ENCODE measurements at places on chromosomes 5 and 9. TPM values are rescaled to one million over a fixed set of nuclear protein-coding genes. Genes with fewer than 3 reads are reported as not detected.

DNA sequence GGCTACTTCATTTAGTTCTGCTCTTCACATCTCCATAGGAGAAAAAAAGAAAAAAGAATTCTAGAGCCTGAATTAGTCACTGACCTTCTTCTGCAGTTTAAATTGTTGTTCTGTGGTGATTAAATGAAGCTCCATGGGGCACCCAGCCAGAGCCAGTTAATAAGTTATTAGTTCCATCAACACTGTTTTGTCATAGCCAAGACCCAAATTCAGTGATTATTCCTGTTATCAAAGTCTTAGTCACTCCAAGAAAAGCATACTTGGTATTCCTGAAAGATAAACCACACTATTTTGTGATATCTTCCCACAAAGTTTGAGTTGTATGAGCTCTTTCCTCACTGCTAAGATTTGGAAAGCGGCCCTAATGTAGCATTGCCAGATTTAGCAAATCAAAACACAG lies 134.8 kb upstream of the RGMB start:
- peaks cover 4% of the 10 kb centered on the region for H3K4me1 ChIP-seq
- H3K4me3 ChIP-seq: no peak overlapping the region
- no peaks in the 10 kb centered on the region for H3K36me3 ChIP-seq
- DNase-seq: no peak

DNA sequence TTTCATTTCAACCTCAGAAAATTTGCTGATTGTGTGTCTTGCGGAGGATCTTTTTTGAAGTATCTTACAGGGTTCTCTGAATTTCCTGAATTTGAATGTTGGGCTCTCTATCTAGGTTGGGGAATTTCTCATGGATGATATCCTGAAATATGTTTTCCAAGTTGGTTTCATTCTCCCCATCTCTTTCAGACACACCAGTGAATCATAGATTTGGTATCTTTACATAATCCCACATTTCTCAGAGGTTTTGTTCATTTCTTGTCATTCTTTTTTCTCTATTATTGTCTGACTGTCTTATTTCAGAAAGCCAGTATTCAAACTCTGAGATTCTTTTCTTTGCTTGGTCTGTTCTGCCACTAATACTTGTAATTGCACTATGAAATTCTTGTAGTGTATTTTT lies 456.9 kb downstream of the PRELID2 start:
- peaks cover 6% of the 10 kb centered on the region for H3K36me3 ChIP-seq
- H3K4me1 ChIP-seq: no peaks in the 10 kb centered on the region
- no peak overlapping the region for H3K27ac ChIP-seq
- no peak for DNase-seq

DNA sequence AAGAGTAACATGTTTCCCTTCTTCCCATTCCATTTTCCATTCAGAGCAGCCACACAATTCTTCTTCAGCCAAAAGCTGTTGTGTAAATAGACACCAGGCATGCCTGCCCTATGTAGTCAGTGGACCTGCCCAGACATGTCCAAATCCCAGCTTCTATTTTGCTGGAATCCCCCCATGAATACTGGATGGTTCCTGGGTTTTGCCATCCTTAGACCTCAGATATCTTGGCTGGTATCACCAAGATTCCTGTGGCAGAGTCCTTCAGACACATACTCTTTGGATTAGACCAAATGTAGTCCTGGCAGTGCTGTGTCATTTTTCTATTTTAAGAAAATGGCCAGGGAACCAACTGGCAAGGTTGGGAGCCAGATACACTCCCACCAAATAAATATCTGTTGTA lies 10.3 kb downstream of the FST start:
- no peak overlapping the region for H3K4me3 ChIP-seq
- H3K4me1 ChIP-seq: no peaks in the 10 kb centered on the region
- DNase-seq: no peak
- H3K27me3 ChIP-seq: no peaks in the 10 kb centered on the region

DNA sequence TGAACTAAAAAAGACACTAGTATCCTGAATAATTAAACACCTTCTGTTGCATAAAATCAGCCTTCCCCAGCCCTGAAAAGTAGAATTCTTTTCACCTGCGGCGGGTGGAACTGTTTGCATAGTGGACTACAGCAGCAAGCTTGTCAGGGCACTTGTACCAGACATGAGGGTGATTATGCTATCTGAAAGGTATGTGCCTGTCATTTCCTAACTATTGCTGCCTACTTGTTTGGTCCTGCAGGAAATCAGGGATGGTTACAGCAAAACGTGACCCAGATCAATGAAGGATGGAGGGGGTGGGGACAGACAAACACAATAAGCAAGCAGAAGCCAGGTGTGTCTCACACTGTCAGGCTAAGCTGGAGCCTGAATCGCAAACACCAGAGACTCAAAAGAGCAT lies 385.6 kb downstream of the MLLT3 start:
- H3K4me3 ChIP-seq: no peak overlapping the region
- peaks cover 2% of the 10 kb centered on the region for H3K36me3 ChIP-seq
- peak; percentile 14 for DNase-seq
- H3K27me3 ChIP-seq: no peaks in the 10 kb centered on the region

GRCh38 chr9:104982543-104982942 lies 54.6 kb upstream of the ABCA1 start:
- no peak overlapping the region for H3K27ac ChIP-seq
- no peak for DNase-seq
- no peak overlapping the region for H3K4me3 ChIP-seq
- no peaks in the 10 kb centered on the region for H3K36me3 ChIP-seq
- peaks cover 1% of the 10 kb centered on the region for H3K4me1 ChIP-seq

- H3K36me3 ChIP-seq: no peaks in the 10 kb centered on the region
- H3K4me1 ChIP-seq: peaks cover 17% of the 10 kb centered on the region
- H3K27me3 ChIP-seq: no peaks in the 10 kb centered on the region
- no peak overlapping the region for H3K4me3 ChIP-seq
Observed at GRCh38 chr5:126523818-126524510, 71.1 kb downstream of the ALDH7A1 start.

The LCN2 gene
- total RNA-seq: not detected

The PCDHGC4 gene
- 3.0 TPM for total RNA-seq

The PDLIM4 gene
- 14.3 TPM for total RNA-seq
